ENCODE measurements at places on chromosomes 3 and 15. TPM values are rescaled to one million over a fixed set of nuclear protein-coding genes. Genes with fewer than 3 reads are reported as not detected.

The SENP7 gene
- 17.4 TPM for total RNA-seq

GRCh38 chr3:156554515-156554841 lies 439 bp downstream of the SSR3 start:
- DNase-seq: no peak
- H3K4me3 ChIP-seq: peak overlapping the region; percentile 99
- no peaks in the 10 kb centered on the region for H3K27me3 ChIP-seq
- peaks cover 35% of the 10 kb centered on the region for H3K4me1 ChIP-seq
- peaks cover 43% of the 10 kb centered on the region for H3K36me3 ChIP-seq
- peak overlapping the region; percentile 83 for H3K27ac ChIP-seq

The SLC12A1 gene
- not detected for total RNA-seq

- DNase-seq: no peak
- 0 out of 2 replicates have a peak overlapping the region, but pooled peaks have one; percentile 9 for H3K27ac ChIP-seq
- H3K36me3 ChIP-seq: no peaks in the 10 kb centered on the region
- H3K4me3 ChIP-seq: no peak overlapping the region
Observed at GRCh38 chr15:90016721-90017120, 15.6 kb downstream of the ZNF710 start.

DNA sequence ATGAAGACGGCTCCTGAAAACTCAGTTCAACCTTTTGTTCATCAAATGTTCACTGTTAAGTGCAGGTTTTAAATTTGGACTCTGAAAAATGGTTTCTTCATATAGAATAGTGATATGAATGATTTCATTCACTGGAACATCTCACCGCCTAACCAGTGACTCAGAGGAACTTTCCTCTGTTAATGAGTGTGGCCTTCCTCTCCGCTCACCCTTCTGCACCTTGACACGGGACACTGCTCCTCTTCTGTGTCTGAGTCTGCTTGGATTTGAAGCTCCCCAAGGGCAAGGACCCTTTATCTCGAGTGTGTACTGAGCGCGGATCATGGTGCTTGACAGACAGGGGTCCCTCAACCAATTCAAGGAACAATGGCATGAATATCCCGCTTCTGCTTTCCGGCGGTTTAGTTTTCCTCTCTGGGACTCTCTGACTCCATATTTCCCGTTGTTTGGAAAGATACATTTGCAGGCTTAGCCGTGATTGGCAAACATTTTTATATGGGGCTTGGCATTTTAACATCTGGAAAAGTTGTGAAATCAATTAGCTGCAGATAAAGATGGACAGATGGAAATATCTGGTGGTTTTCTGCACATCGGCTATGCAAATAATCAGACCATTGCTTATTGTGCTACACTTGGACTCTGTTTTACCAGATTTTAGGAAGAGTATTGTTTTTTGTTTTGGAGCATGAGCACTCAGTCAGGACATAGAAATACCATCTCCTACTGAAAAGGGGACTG lies 20.9 kb downstream of the KBTBD8 start:
- no peaks in the 10 kb centered on the region for H3K27me3 ChIP-seq
- H3K4me3 ChIP-seq: no peak overlapping the region
- DNase-seq: no peak
- no peak overlapping the region for H3K27ac ChIP-seq
- no peaks in the 10 kb centered on the region for H3K4me1 ChIP-seq

The CLSTN2 gene
- total RNA-seq: not detected

GRCh38 chr15:47708161-47708980 lies 8.9 kb upstream of the SEMA6D start:
- H3K36me3 ChIP-seq: no peaks in the 10 kb centered on the region
- no peak for DNase-seq
- no peaks in the 10 kb centered on the region for H3K27me3 ChIP-seq
- H3K4me3 ChIP-seq: no peak overlapping the region
- H3K4me1 ChIP-seq: no peaks in the 10 kb centered on the region

The MBD4 gene
- total RNA-seq: 48.6 TPM

Data from PC-9 (cell line).